Hematopoietic multipotent progenitor cell (in vitro differentiated cells): ENCODE measurements at places on chromosomes 4 and X. TPM values are rescaled to one million over a fixed set of nuclear protein-coding genes. Genes with fewer than 3 reads are reported as not detected.
A peak's percentile ranks its signal among the peaks of the same experiment; 100 is the strongest.

The TECRL gene
- total RNA-seq: not detected

The LRP2BP gene
- 0.54 TPM for total RNA-seq

The CLNK gene
- total RNA-seq: 0.27 TPM

The TEX11 gene
- total RNA-seq: not detected

The LUZP4 gene
- total RNA-seq: not detected

The SOD3 gene
- not detected for total RNA-seq

The CT47B1 gene
- not detected for total RNA-seq

The SASH3 gene
- total RNA-seq: 96.9 TPM

DNA sequence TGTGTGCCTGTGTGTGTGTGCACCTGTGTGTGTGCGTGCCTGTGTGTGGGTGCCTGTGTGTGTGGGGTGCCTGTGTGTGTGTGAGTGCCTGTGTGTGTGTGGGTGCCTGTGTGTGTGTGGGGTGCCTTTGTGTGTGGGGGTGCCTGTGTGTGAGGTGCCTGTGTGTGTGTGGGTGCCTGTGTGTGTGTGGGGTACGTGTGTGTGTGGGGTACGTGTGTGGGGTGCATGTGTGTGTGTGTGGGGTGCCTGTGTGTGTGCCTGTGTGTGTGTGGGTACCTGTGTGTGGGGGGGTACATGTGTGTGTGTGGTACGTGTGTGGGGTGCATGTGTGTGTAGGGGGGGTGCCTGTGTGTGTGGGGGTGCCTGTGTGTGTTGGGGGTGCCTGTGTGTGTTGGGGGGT, 73.4 kb upstream of the HGFAC start:
- no peak for DNase-seq

DNA sequence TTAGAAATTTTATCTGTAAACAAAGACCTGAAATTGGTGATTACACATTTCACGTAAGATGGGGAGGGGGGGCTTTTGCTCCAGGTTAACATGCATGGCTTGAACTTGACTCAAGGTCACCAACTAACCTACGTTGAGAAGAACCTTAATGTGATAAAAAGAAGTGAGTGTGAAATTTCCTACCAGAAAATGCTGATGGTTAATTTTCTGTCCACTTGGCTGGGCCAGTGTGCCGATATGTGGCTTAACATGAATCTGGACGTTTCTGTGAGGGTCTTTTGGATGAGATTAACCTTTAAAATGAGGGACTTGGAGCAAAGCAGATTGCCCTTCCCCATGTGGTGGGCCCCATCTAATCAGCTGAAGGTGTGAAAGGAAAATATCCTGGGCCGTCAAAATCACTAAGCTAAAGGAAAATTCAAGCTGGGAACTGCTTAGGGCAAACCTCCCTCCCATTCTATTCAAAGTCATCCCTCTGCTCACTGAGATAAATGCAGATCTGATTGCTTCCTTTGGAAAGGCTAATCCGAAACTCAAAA, 107.3 kb upstream of the ENPP6 start:
- DNase-seq: no peak

DNA sequence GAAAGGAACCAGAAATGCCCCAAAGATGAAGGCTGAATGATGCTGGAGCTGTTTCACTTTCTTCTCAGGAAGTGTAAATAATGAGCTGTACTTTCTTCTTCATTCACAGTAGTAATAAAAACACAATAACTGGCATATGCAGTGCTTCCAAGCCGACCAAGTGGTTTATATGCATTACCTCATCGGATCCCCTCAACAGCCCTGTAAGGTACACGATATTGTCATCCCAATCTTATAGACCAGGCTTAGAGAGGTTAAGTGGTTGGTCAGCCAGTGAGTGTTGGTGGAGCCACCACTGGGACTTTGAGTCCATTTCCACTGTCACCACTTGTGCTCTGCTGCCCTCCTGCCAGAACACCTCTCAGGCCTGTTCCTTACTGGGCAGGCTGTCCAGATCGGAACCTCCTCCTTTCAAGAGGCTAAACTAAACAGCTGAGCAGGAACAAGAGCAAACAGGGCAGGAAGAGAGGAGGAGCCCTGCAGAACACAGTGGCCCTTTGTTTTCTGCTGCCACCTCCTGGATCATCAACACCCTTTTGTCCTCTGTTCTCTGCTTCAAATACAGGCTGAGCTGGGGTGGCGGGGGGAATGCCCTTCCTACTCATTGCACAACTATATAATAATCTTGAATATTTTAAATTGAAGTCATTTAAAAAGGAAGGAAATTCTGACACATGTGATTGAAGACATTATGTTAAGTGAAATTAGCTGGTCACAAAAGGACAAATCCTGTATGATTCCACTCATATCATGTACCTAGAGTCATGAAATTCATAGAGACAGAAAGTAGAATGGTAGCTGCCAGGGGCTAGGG, 112.5 kb upstream of the ATP6AP2 start:
- DNase-seq: no peak

DNA sequence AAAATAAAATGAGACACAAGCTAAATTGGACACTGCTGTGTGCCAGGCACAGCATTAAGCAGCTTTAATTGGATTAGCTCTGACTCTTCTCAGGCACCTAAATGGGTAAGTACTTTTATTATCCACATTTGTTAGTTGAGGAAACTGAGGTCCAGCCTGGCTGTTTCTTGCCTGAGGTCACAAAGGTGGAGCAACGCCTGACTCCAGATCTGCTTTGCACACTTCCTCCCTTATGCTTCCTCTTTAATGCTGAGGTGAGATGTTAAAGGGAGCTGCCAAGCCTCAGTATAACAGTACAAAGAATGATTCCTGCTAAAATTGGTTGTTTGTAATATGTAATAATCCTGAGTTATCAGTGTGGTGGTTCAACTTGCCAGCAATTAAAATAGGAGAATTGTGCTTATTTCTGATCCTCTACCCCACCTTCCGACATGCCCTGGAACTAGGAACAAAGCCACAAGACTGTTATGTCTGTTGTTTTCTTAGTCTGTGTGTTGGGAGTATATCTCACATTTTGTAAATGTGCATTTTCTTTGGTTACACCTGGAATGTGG, 74.4 kb downstream of the AFF1 start:
- DNase-seq: no peak

DNA sequence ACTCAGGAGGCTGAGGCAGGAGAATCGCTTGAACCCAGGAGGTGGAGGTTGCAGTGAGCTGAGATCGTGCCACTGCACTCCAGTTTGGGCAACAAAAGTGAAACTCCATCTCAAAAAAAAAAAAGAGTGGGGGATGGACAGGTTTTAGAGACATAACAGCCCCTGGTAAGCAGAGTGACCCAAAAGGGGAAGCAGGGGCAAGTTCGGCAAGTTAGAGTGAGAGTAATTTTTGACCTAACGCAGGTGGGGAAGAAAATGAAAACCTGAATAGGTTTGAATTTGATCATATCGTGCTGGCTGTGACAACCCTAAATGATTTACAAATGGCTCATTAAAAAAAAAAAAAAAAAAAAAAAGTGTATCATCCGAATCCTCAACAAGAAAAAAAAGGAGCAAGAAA, 25.7 kb upstream of the TMEM131L start:
- no peak for DNase-seq

DNA sequence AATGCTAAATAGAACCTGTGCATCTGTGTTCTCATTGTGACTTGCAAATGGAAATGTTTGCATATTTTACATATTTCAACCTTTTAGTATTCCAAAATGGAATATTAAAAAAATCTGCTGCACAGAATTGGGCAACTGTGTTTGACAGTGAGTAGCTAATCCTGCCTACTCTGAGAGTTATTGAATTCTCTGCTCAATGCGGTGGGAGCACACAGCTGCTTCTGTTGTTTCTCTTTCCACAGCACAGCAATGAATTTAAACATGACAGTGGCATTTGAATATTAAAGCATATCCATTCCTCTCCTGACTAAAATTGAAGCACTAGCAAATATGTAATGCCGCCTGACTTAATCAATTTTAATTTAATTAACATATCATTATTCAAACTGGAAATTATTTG, 366.6 kb downstream of the GASK1B start:
- DNase-seq: no peak

DNA sequence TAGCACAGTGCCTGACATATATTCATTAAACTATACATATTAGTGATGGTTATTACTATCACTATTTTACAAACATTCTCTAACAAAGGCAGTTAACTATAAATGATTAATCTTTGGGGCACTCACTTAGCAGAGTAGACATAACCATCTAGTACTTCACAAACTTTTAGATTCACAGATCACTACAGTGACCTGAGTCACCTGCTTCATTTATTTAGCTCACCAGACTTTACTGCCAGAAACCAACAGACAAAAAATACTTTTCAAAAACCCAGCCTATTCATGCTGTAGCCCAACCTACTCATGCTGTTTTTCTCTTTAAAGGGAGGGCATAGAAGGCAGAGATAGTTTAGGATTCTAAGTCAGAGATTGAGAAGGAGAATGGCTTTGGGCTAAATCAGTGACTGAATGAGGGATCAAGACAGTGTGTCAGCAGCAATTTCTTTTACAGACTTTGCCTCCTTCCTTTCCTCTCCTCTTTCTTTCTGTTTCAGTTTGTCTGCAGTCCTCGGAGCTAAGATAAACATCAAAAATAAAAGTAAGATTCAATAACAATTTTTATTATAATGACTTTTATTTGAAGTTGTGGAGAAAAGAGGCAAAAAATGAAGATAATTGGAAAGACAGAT, 34.7 kb upstream of the PDE5A start:
- no peak for DNase-seq

DNA sequence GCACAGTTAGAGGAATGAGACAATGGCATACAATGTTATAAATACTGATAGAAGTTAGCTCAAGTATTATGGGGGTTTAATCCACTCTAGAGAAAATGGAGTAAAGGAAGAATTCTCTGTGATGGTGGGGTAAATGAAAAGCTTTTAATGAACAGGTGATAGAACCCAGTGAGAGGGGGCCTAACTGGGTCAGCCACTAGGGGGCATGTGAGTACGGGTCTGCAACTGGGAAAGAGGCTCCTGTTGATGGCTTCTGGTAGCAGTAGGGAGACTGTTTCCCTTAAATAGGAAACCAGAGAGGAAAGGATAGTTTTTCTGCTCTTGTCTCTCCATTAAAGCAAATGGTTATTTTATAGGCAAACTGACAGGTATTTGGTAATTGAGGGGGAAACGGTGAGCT, 132.8 kb upstream of the GPR101 start:
- no peak for DNase-seq

DNA sequence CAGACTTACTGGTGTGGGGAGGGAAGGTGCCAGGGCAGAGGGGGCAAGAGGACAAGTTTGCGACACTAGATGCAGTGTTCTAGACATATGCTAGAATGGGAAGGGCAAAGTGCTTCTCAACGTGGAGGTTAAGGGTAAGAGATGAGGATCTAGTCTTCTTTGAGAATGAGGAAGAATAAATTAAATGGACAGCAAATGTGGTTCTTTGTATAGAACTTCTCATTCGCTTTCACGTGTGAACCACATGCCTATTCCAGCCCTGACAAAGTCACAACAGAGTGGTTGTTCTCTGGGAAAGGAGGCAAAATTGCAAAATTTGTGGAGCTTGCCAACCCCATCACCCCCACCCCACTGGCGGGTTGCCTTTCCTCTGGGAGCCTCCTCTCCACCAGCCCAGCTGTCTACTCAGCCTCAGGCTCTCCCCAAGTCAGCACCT, 1.5 kb upstream of the ANXA5 start:
- DNase-seq: no peak

GRCh38 chr4:26542991-26543390, 40.9 kb upstream of the TBC1D19 start:
- no peak for DNase-seq

- peak; percentile 17 for DNase-seq
Observed at GRCh38 chr4:76210452-76210851, 3.2 kb downstream of the SCARB2 start.

DNA sequence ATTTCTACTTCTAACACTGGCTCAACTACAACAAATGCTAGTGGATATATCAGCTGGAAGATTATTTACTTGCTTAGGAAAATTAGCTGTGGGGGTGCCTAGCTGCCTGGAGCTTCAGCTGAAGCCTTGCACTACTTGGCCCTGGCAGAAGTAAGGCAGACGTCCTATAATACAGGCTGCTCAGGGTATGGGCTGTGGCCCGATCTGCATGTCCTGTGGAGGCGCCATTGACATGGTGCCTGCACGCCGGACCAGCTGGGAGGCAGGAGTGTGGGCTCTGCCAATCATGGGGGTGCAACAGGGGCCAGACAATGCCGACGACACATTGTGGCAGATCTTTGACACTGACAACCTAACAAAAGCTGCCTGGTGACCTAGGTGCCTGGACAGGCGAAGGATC, 31.6 kb upstream of the UCP1 start:
- no peak for DNase-seq

GRCh38 chrX:20739038-20739745, 472.5 kb upstream of the RPS6KA3 start:
- DNase-seq: no peak

DNA sequence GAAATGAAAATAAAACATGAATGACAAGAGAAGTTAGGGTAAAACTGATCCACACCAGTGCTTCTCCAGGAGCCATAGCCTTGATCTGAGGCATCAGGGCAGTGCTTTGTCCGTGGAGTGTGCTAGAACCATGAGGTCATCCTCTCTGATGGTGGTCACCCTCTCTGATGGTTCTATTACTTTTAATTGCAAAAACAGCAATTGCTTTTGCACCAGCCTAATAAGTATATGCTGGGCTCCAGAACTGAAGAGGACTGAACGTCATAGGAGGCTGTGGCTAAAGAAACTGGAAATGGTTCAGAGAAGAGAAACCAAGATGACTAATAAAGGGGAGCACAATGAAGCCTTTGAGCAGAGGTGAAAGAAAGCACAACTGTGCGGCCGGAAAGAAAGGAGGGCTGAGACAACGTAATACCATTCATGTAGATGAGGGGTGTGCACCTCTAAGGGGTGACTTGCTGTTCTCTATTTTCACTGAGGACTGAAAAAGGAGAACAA, 17.0 kb upstream of the TMEM154 start:
- no peak for DNase-seq

DNA sequence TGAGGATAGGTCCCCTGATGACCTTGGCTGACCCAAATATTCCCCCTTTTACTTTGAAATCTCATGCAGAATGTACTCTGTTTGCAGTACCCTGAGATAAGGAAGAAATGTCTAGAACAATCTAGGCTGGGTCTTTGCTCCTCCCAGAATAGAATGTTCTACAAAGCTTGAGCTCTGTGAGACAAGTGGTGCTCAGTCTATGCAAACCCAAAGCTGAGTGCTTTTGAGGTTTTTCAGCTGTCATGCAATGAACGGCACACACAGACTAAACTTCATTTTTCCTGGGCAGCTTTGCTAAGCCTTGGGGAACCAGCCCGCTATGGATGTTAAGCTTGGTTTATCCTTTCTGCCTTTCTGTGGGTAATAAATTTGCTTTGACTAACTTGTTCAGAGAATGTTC, 513.6 kb downstream of the FAT4 start:
- no peak for DNase-seq

DNA sequence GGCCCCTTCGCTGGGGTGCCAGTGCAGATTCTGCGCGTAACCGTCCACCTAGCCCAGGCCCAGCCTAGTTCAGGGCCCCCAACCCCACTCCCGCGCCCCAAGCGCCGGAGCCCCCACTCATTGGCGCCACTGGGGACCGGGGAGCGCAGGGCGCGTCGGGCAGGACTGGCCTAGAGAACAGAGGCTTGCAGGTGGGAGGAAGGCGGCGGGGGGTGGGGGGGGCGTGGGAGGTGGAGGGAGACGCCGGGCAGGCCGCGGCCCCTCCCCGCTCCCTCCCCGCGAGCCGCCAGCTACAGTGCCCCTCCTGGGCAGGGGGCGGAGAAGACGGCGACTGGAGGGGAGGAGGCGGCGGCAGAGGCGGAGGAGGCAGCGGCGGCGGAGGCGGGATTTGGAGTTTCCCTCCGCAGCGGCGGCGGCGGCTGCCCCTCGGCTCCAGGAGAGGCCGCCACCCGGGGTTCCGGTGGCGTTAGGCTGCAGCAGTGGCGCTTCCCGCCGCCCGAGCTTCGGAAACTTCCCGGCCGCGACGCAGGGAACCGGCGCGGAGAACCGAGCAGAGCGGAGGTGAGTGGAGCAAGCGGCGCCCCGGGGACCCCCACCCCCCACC, 4.8 kb upstream of the DUSP9 start:
- no peak for DNase-seq
